Glutamatergic neuron (in vitro differentiated cells): ENCODE measurements at places on chromosomes 16 and 17. TPM values are rescaled to one million over a fixed set of nuclear protein-coding genes. Genes with fewer than 3 reads are reported as not detected.

CCL3 gene
- total RNA-seq, result not detected

CARD14 gene
- 1.1 TPM for total RNA-seq

PLXDC1 gene
- not detected for total RNA-seq

CBX8 gene
- 13.8 TPM for total RNA-seq

BIRC5 gene
- 14.5 TPM for total RNA-seq

SLC38A8 gene
- total RNA-seq, result not detected

STAC2 gene
- total RNA-seq, result 1.8 TPM

MRPL38 gene
- total RNA-seq, result 133 TPM

CCL13 gene
- total RNA-seq, result not detected
